Effector CD4-positive, alpha-beta T cell (primary cell): ENCODE measurements at places on chromosomes 1 and 21.

- no peak for DNase-seq
Observed at GRCh38 chr1:11722538-11722937, 13.4 kb upstream of the AGTRAP start.

DNA sequence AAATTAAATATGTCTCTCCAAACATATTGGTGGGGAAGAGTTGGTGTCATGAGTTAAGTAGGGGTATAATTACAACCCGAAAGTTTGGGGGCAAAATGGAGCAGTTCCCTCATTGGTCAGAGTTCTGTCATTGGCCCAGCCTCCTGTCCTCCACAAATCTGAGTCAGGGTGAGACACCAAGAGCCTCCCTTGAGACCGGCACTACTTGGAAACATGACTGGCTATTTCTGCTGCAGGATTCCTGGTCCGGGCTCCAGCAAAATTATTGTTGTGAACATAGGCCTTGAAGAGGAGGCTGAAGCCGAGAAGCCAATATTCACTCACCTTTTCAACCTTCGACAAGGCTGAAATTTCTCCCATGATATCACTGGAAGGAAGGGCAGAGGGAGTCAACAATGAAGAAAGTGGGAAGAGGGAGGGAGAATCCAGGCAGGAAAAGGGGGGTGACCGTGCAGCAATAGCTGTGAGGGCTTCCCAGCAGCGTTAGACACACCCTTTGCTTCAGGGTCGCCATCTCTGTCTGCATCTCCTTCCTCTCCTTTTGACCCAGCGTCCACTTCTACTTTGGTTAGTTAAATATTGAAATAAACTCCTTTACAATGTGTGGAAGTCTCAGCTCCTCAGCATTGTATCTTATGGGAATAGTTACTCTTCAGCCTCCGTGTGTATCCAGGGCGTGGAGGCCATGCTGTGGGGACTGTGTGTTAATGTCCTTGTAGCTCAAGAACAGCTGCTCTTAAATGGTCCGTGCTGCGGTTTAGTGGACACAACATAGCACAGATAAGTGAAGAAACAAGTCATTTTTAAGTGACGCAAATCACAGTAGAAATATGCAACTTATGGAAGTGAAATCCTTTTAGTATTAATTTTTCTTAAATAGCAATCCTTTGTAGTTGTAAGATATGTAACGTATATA is 307.4 kb downstream of the DISC1 start:
- DNase-seq, result no peak

DNA sequence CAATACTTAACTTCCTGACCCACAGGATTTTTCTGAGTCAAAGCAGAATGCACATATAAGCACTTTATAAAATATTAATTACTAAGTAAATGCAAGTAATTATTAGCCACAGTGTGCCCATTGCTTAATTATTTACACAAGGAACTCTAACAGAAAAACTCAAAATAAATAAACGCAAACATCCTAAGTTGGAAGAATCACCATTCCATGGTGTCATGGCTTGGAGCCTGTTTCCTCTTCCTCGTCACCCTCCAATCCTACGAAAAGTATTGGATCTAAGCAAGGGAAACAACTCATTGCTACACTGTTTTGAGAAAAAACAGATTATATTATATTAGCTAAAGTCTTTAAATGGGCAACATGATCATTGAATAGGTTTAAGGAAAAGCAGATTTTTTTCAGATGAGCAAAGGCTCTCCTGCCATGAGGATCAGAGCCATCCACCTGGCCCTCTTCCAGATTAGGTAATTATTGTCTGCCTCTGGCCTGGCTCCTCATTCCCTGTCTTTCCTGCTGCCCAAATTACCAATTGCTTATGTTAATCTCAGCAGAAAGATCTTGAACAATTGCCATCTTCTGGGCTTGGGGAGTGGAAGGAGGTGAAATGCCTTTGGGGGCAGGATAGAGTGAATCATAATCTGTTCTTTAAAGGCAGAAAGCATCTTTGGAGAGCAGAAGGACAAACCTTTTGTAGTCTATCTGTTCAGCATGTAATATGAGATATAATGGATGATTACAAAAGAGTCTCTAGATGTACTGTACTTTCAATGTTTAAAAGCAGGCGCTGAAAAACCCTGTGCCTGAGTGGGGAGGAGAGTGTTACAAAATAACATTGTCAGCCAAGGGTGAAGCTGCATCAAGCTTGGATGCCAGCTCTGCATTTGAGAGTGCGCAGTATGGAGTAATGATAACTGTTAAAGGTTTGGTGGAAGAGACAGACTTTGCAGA is 121.2 kb downstream of the DUSP10 start:
- DNase-seq, result no peak

DNA sequence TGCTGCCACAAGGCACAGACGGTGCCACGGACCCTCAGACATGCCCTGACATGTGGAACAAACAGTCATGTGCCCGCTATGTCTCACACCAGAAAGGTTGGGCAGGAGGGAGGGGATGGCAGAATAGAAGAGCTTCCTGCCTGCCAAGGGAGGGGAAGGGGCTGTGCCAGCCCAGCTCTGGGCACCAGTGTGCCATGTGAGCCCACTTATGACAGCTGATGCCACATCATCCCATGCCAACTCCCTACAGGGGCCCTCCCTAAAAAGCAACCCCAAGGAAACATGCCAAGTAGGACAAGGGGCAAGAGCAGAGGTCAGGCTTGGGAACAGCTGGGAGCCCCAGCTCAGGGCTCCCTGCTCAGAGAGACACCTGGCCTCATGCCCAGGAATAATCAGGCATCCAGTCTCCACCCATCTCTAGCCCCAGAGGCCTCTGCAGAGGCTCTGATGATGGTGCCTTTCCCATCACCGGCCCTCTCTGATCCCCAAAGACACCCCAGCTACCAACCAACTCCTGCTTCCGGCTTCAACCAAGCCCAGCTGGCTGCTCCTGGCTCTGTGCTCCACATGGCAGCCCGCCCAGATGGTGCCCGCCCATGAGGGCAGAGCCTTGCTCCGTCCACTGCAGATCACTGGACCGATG is 10.3 kb downstream of the ADGRB2 start:
- DNase-seq, result no peak

DNA sequence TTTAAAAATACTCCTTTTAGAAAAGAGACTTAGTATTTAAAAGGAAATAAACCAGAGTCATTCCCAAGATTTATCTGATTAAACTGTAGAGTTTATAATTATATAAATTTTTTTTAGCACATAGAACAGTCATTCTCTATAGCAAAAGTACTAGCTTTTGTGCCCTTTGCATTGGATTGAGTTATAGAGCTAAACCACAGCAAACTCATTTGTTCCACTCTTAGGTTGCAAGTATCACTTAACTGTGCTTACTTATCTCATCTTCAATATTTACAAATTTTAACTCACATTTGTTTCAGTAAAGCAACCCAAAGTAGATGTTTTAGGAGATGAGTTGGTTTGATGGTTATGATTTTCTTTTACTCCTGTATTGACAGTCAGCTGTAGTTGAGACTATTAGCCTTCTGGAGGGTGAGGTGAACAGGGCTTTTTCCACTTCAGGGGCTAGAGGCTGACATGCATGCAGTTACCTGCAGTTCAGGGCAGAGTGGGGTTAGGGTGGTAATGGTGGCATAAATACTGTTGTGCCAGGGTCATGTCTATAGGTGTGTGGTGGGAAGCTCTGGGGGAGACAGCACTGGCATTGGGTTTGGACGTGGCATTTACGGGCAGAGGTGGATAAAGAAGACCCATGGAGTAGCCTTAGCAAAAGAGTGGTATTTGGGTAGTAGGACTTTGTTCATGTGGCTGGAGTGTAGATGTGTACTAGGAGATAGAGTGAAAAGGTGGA is 42.1 kb downstream of the DYRK1A start:
- DNase-seq, result no peak

GRCh38 chr1:150905301-150905700 is 18.4 kb downstream of the CTXND2 start:
- DNase-seq, result no peak

DNA sequence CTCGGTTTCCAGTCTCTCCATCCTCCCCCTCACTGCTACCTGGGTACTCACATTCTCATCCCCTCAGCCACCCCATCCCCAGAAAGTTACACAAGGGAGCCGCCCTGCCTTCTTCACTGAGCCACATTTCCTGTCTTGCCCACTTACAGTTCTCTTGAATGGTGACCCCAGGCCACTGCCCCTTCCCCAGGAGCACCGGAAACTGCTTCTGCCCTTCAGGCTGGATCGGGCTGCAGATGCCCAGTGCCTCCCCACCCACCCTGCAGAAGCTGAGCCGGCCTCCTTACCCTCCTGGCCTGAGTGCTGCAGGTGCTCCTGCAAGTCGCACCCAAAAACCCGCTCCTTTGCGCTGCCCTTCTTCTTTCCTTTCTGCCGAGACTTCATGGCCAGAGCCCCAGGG is 450 bp downstream of the ARHGAP30 start:
- no peak for DNase-seq

DNA sequence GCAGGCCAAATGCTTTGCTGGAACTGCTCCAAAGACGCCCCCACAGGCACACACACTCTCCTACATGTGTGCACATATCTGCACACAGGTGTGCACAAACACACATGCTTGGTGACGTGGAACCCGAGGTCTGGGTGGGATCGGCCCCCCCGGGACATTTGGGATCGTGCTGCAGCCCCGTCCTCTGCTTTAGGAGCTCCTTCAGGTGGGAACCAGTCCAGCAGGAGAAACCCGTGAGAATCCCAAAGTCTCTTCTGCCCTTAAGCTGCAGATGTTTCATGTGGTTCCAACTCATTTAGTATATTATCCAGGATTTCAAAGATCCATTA is 38.6 kb downstream of the UBE2G2 start:
- no peak for DNase-seq

- no peak for DNase-seq
Observed at GRCh38 chr21:29741761-29742160, 198.0 kb downstream of the GRIK1 start.

DNA sequence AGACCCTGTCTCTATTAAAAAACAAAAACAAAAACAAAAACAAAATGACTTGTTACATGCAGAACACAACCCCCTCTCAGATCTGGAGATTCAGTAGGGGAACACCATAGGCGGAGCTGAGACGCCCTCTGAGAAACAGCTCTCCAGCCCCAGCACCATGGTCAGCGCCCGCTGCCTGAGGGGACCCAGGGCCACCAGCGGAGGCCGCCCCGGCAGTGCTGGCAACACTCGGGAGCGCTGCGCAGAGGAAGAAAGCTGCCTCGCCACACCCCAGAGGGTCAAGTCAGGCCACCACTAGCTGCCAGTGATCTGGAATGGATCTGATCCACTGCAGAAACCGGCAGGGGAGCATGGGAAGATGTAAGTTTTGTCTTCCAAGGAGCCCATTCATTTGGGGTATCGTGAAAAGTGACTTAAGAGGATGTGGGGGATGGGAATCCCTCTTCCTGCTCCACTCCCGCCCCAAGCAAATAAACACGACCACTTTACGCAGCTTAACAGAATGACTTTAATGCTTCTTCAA is 3.1 kb downstream of the ACTA1 start:
- peak; percentile 14 for DNase-seq

DNA sequence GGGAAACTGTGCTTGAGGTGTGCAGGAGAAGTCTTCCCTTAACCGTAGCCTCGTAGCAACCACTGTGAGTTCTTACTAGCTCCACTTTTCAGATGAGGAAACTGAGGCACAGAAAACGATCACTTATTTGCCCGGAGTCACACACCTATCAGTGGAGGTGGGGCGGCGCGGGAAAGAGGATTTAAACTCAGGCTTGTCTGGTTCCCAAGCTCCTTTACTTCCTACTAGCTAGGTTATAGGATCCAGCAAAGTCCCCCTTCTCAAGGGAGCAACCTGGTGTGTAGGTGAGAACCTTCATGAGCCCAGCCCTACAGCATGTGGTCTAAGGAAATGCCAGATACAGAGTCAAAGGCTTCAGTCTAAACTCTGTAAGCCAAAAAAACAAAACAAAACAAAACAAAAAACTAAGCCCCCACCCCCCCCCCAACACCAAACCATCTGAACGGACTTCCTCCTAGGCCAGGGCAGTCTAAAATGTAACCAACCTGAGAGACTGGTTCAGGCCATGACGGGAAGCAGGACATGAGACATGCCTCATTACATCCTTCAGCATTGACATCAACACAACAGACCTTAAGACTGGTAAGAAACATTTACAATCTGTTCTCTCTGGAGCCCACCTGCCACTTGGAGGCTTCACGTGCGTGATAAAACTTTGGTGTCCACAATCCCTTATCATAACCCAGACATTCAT is 709 bp upstream of the FBXO42 start:
- no peak for DNase-seq

DNA sequence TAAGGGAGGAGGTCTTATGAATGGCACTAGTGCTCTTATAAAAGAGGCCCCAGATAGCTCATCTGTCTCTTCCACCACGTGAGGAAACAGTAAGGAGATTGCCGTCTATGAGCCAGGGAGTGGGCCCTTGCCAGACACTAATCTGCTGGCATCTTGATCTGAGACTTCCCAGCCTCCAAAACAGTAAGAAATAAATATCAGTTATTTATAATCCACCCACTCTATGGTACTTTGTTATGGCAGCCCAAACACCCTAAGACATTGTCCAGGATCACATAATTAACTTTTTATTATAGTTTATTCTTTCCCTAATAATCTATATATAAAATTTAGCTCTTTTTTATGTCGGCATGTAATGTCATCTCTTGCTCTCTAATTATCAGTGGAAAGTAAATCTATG is 144.0 kb upstream of the IRF2BP2 start:
- no peak for DNase-seq

DNA sequence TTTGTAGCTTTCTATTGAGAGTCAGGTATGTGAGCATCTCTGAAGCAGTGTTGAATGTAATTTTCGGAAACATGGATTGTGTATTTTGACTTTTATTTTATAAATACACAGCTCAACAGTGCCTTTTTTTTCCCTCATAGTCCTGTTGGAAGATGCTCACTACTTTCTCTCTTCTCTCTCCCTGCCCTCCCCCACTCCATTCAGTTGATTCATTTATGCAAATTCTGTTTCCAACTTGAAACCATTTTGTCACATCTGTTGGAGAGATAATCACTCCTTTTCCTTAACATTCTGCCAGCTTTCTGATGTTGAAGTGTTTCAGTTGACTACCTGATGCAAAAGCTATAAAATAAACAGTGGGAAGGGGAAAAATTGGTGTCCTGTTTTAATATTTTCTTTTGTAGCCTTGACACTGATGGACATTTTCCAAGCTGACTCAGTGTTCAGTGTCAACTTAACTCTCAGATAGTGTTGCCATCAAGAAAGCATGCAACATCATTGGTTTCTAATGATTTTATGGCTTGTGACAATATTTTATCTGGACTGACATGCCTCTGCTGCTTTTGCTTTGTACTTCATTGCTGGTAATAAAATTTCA is 194.5 kb downstream of the HS2ST1 start:
- DNase-seq, result no peak

- no peak for DNase-seq
Observed at GRCh38 chr1:61087571-61087970, 5.2 kb downstream of the NFIA start.

DNA sequence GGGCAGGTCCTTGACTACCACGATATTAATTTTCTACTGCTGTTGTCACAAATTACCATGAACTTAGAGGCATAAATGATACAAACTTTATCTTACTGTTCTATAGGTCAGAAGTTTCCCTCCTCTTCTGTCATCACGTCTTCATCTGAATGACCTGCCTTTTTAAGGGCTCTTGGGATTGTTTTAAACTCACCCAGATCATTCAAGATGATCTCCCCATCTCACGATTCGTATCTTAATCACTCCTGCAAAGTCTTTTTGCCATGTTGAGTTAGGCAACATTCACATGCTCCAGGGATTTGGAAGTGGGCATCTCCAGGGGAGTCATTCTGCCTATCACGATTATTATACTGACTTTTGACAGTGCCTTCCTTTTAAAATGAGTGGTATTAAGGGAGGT is 32.1 kb downstream of the NCAM2 start:
- no peak for DNase-seq
